ENCODE measurements at places on chromosomes 5 and 9.

DNA sequence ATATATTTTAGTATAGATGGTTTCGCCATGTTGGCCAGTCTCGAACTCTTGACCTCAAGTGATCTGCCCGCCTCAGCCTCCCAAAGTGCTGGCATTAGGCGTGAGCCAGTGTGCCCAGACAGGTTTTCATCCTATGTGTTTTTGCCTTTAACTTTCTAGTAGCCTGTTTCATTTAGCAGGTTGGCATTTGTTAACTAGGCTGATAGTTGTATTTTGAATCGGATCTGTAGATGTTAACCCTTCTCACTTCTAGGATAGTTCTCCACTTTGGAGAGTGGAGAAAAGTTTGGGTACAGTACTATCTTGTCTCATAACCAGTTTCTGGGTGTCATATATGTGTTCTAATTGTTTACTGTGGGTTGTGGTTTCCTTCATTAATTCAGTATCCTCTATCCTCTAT, 7.3 kb upstream of the FGF18 start:
- no peak for DNase-seq

DNA sequence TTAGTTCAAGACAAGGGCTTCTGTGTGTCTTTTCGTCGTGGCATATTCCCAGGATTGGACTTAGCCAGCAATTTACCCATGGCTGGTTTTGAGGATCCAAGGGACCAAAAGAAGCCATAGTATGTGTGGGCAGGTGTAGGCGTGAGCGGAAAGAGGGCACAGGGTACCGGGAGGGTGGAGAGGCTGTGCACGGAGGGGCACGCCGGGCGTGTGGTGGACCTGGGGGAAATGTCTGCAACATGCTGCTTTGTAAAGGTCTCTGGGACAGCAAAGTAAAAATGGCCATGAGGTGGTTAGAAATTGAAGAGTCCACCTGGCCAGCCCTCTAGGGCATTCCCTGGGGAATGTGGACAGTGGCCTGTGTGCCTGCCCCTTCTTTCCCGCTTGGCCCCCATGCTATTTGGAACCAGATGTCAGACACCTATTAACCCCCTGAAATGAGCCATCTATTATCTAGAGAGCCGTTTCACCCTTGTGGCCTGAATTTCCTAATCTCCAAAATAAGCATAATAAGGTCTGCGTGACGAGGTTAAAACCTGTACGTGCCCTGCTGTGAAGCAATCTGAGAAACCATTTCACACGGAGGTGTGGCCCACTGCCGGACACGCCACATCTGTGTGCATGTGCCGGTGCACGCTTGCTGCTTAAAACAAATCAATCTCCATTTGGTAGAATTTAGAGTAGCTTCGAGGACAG, 5.1 kb downstream of the FLT4 start:
- no peak for DNase-seq

- no peak for DNase-seq
Measured at GRCh38 chr9:36550135-36550534, 22.6 kb upstream of the MELK start.

GRCh38 chr9:10059044-10059443, 553.8 kb downstream of the PTPRD start:
- no peak for DNase-seq

DNA sequence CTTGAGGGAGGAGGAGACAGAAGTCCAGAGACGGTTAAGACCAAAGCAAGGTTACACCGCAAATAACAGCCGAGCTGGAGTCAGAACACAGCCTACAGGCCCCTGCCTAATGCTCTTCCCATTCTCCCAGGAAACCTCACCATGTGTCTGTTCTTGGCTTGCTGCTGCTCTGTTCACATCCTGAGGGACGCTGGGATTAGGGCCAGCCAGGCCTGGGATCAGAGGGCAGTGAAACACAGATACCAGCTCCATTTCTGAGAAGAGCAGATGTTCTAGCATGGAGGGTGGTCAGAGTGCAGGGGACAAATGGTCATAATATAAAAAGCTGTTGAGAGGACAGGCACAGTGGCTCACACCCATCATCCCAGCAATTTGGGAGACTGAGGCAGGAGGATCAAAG, 124.8 kb upstream of the LARP1 start:
- DNase-seq, result no peak

DNA sequence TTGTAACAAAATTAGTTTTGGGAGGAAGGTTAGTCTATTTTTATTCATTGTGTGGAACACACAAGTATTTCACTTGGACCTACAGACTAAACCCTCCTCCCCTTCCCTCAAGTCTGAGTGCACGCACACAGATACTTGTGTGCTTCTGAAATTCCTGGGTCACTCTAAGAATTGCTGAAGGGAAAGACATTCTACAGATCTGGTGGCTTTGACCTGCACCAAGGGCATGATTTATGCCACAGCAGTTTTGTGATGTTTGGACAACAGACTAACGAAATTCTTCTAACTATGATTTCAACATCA, 150.5 kb downstream of the ARL15 start:
- DNase-seq, result no peak

DNA sequence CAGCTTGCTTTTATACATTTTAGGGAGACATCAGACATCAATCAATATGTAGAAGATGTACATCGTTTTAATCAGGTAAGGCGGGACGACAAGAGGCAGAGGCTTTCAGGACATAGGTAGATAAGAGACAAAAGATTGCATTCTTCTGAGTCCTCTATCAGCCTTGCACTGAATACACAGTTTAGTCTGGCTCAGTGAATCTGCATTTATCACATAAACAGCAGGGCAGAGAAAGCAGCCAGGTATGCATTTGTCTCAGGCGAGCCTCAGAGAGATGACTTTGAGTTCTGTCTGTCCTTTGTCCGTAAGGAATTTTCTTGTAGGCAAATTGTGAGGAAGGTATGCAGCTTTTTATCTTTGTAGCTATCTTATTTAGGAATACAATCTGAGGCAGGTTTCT, 202.8 kb upstream of the TAS2R1 start:
- no peak for DNase-seq

GRCh38 chr5:10056228-10056760, 193.4 kb downstream of the ATPSCKMT start:
- no peak for DNase-seq

DNA sequence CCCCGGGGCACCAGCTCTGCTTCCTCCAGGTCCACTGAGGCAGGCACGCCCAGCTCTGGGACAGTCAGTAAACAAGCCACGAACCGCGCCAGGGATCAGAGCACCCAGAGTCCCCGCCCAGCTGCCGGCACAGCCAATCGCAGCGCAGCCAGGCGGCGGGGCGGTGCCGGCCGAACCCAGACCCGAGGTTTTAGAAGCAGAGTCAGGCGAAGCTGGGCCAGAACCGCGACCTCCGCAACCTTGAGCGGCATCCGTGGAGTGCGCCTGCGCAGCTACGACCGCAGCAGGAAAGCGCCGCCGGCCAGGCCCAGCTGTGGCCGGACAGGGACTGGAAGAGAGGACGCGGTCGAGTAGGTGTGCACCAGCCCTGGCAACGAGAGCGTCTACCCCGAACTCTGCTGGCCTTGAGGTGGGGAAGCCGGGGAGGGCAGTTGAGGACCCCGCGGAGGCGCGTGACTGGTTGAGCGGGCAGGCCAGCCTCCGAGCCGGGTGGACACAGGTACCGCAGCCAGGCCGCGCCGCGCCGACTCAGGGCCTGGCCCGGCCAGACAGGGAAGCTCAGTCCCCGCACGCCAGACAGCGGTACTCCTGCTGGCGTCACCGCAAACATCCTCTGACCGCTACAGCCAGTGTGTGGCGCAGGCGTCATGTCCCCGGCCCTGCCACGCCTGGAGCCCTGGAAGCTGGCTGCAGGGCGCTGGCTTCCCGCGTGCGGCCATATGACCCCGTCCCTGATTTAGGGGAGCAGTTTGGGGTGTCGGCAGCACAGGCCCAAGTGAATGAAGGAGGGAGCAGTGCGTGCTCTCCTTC, at the start of gene CTSL:
CTSL (plus strand) TSS at position 220 of the 810 bp plus-strand sequence. CDS start 1,485 bp downstream, outside the sequence.
- peak; percentile 58 for DNase-seq

DNA sequence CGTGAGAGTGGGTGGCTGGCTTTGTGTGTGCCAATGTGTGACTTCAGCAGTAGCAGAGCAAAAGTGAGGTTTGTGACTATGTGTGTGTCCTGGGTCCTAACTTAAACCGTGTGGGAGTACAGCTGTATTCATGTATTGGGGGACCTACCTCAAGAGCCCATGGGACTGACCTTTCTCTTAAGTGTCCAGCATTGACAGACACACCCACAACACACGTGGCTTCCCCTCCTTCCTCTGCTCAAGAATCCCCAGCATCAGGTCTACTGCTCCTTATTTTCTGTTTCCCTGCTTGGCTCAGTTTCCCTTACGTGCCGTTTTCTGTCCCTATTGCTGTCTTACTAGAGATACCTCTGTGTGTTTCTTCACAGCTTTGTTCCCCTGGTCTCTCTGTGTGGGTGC, 616 bp downstream of the IL11RA start:
- no peak for DNase-seq

DNA sequence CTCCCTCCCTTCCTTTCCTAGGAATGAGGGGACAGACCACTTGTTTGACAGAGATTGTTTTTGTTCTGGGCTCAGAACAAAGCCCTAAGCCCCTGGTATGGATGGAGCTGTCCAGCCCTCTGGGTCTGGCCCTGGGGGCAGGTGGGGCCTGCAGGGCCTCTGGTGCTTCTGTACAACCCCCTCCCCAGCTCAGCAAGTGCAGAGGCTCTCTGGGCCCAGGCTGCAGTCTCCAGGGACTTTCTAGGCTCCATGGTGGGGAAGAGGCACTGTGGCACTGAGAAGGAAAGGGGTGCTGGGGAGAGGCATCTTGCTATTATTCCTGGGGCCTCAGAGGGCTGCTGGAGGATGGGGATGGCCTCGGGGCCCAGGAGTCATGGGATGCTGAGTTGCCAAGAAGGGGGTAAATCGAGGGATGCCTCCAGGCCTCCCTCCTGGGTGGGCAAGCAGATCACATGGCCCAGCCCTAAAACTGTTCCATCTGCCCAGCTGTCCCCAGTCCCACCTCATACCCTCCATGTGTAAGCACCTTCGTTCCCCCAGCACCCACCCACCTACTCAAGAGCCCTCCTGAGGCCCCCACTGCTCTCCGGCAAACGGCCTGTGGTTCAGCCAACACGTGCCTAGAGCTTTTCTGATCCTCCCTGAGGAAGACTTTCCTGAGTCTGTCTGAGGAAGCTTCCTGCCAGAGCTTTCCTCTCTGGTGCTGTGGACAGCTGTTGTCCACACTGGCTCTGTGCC, 225.7 kb downstream of the CACNA1B start:
- DNase-seq, result no peak

DNA sequence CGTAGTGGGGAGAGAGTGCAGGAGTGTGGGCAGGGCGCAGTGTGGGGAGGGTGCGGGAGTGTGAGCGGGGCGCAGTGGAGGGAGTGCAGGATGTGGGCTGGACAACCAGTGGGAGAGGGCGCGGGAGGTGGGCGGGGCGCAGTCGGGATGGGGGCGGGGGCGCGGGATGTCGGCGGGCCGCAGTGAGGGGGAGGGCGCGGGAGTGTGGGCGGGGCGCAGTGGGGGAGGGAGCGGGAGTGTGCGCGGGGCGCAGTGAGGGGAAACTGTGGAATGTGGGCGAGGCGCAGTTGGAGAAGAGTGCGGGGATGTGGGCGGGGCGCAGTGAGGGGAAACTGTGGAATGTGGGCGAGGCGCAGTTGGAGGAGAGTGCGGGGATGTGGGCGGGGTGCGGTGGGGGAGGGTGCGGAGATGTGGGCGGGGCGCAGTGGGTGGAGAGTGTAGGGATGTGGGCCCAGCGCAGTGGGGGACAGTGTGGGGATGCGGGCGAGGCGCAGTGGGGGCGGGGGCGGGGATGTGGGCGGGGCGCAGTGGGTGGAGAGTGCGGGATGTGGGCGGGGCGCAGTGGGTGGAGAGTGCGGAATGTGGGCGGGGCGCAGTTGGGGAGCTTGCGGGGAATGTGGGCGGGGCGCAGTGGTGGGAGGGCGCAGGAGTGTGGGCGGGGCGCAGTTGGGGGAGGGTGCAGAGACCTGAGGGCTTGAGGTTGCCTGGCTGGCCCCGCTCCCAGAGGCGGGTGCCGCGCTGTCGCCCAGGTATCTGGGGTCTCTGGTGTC, at the start of gene NXNL2:
NXNL2 (plus strand) TSS at position 723 of the 770 bp plus-strand sequence. CDS start 257 bp downstream, outside the sequence.
- peak; percentile 41 for DNase-seq

DNA sequence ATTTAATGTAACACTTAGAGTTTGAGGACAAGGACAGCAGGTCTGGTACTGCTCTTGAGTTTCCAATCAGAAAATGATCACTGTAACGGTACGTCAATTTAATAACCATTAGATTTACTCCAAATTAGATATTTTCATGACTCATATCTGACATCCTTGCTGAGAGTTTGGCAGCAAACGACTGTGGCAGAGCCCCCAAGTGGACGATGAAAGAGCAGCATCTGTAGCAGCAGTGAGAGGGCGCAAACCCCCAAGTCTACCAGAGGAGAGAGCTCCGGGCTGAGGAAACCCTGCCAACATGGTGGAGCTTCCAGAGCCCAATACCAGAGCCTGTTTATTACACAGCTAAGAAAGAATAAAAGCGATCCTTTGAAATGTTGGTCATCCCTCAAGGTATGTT, 73.2 kb upstream of the EPB41L4A start:
- DNase-seq, result no peak

DNA sequence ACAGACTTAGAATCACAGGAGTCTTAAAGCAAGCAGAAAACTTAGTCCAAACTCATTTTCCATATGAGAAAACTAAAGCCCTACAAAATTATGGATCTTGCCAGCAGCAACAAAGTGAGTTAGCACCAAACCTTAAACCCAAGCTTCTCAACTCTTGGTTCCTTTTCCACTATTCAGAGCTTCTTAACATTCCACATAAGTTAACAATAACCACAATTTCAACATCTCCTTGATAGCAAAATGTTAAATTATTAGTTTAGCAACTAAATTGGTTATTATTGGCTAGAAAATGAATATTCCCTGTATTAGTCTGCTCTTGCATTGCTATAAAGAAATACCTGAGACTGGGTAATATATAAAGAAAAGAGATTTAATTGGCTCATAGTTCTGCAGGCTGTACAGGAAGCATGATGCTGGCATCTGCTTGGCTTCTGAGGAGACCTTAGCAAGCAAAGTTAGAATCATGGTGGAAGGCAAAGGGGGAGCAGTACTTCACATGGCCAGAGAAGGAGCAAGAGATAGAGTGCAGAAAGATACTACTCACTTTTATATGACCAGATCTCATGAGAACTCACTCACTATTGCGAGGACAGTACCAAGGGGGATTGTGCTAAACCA, 26.2 kb upstream of the ARSB start:
- DNase-seq, result no peak

DNA sequence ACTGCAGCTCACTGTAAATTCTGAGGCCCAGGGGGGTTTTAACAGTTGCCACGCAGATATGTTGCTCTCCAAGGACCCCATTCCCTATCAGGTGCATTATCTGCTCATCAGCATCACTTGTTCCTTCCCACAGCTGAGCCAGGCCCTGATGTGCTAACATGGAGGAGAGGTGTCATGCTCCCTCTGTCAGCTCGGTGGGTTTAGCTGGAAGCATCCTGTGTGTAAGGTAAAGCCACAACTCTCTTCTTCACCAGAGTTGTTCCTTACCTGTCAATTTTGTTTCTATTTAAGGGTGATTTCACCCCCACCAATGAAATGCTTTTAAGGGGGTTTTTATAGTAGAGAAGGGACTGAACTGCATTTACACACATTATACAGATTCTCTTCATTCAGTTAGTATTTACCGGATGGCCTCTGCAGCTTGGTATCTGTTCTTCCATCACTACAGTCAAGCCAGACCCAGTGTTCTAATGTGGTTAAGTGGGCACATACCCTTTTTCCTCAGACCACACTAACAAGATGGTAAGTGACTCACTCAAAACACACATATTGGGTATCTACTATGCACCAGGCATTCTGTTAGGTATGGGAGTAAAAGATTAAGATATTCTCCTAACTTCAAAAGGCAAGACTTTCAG, 205.4 kb downstream of the DCP2 start:
- DNase-seq, result no peak

GRCh38 chr9:95044731-95045508, 272.6 kb downstream of the FANCC start:
- no peak for DNase-seq

GRCh38 chr5:58268268-58268667, 191.6 kb downstream of the PLK2 start:
- DNase-seq, result no peak

- DNase-seq, result no peak
Measured at GRCh38 chr5:39013938-39014337, 60.3 kb downstream of the RICTOR start.
